ENCODE measurements at places on chromosomes 1 and 21. TPM values are rescaled to one million over a fixed set of nuclear protein-coding genes. Genes with fewer than 3 reads are reported as not detected.

The KAZN gene
- 8.6 TPM for total RNA-seq

The NPR1 gene
- 1.6 TPM for total RNA-seq

The FLVCR1 gene
- total RNA-seq, result 15.1 TPM

The PTPRU gene
- 6.9 TPM for total RNA-seq

The ZBTB40 gene
- 15.5 TPM for total RNA-seq

The UBASH3A gene
- not detected for total RNA-seq

The FCAMR gene
- total RNA-seq, result not detected

The PRKCZ gene
- total RNA-seq, result 5.2 TPM

- peak; percentile 18 for DNase-seq
These were observed 162.4 kb downstream of the ZSCAN20 start for GRCh38 chr1:33634806-33635205.

DNA sequence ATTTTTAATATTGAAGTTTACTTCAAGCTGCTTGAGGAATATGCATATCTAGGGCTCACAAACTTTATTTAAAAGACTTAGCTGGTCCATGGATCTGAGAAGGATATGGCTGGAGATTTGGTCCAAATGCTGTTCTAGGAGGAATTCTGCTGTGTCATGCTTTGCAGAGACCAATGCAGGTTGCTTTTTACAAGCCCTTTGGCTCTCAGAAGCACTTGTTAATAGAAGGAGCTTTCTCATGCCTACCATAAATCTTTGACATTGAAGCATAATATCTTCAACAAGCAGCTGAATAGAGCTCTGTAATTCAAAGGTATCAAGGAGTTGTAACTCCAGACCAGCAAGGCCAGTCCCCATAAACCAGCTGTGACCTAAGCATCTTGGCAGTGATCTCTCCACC, 299.1 kb downstream of the HHAT start:
- no peak for DNase-seq

DNA sequence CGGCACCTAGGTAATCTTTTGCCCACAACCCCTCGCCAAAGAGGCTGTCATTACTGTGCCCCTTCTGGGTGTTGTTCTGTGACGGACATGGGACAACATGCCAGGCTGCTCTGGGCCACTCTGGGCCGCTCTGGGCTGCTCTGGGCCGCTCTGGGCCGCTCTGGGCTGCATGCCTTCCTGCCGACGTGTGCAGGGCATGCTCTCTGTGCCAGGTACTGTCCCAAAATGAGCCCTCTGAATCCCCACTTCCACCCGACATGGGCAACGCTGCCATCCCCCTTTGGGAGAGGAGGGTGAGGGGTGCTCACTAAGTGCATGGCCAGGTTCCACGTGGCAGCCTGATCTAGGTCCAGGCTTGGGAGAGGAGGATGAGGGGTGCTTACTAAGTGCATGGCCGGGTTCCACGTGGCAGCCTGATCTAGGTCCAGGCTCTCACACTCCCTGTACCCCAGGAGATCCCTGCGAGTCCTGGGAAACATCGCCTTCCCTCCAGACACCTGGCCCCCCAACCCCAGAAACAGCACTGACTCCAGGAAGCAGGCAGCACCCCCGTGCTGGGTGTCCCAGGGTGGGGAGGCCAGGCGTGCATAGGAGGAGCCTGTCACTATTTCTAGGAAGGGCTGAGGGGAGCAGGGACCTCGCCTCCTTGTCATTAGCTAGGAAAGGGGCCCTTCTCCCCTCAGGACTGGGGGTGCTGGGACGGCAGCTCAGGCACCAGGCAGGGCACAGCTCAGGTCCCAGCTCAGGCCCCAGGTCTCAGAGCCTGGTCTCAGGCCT, 16.5 kb downstream of the TTC34 start:
- no peak for DNase-seq

DNA sequence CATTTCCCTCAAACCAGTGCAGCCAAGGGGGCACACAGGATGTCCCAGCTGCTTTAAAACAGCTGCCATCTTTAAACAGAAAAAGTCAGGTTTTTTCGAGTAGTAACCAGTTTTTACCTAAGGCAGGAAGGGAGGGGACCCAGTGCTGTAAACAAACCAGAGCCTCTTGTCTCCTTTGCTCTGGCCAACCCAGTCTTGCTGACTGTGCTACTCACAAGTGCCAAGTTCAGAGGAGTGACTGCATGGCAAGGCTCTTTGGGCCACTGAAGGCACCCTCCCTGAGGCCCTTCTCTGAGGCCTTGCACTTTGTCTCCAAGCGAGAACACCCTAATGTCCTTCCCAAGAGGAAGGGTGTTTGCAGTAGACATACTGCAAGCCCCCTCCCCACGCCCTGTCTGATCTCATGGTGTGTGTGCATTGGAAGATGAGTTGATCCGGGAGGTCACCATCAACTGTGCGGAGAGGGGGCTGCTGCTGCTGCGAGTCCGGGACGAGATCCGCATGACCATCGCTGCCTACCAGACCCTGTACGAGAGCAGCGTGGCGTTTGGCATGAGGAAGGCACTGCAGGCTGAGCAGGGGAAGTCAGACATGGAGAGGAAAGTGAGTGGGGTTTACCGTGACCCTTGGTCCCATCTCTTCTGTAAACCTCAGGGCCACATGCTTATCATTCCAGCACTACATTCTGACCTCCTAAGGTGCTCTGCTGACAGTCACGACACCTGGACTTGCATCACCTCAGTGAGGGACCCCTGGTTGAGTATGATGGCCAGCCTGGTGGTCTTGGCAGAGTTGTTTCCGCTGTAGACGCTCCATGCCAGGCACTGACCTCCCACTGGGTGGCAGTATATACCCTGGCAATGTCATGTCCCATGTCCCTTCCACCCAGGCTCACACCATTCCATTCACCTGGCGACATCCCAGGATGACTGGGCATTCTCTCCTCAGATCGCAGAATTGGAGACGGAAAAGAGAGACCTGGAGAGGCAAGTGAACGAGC, 4.7 kb downstream of the DNALI1 start:
- peak; percentile 55 for DNase-seq

GRCh38 chr1:9442278-9442846, 96.9 kb upstream of the SLC25A33 start:
- DNase-seq, result peak; percentile 55

- peak; percentile 57 for DNase-seq
These were observed at the start of gene FHAD1 for GRCh38 chr1:15246960-15247614. Gene FHAD1, plus strand, starts transcription at chr1:15247223. Its CDS starts 4,562 bp downstream, at chr1:15251785.

DNA sequence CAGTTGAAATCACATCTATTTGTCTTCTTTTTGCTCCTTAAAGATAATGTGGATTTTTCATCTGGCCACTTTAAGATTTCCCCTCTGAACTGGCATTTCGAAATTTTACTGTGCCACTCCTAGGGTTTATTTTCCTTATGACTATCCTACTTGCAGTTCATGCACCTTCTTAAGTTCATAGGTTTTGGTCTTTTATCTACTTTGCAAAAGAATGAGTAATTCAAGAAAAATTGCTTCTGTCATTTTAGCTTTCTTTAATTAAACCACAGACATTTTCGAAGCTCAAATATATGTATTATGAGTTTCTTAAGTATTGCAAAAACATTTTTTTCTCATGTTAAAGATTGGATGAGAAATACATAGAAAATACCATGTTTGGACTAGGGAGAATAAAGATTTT, 1244.8 kb upstream of the TMPRSS15 start:
- DNase-seq, result no peak

- peak; percentile 62 for DNase-seq
These were observed 32.8 kb downstream of the INTS7 start for GRCh38 chr1:212002536-212002935.

DNA sequence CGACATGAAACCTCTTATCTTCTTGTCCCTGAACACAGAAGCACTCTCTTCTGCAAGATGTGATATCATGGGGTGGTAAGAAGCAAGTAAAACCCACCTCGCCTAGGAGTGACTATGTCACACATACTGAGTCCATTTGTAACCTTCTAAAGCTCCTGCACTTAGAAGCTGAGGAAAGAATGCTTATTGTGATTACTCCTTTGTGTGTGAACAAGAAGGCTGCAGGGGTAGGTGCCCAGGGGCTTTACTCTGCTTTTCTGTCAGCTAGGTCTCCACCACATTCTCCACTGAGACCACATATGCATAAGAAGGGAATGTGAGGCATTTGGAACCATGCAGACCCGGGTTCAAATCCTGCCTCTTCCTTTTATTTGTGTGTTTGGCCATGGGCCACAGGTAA, 144.3 kb downstream of the DMRTA2 start:
- no peak for DNase-seq

- no peak for DNase-seq
These were observed 12.9 kb upstream of the IL19 start for GRCh38 chr1:206757524-206758266.

DNA sequence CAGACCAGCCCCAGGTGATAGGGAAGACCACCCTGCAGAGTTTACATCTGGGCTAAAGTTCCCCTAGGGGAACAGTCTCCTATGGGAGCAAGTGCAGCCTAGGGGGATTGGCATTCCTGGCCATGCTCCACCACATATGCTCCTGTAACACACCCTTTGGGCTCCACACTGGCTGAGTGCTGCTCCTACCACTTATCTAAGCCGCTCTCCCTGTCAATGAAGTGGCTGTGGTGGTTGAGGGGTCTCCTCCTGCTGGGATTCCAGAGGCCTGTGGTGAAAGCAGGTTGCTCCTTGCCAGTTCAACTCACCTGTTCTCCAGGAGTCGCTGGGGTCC, 51.1 kb downstream of the COL24A1 start:
- no peak for DNase-seq

DNA sequence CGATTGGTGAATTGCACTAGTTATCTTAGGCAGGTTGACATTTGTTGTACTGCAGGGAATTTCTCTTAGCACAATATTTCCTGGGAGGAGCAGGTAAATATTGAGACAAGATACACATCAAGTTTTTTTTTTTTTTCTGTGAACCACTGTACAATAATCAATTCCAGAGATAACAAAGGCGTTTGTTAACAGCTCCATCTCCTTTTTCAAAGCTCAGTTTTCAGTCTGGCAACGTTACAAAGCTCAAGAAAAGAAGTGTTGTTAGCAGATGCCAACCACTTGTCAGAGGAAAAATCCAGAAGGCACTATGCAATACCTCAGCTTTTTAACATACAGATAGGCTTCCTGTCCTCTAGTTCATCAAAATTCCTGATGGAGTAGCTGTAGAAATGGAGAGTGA, 40.9 kb upstream of the DAB1 start:
- DNase-seq, result no peak

- DNase-seq, result peak; percentile 73
These were observed 25.4 kb downstream of the TEX35 start for GRCh38 chr1:178538192-178538916.

- DNase-seq, result no peak
These were observed 8.5 kb upstream of the PINK1 start for GRCh38 chr1:20624709-20625108.

DNA sequence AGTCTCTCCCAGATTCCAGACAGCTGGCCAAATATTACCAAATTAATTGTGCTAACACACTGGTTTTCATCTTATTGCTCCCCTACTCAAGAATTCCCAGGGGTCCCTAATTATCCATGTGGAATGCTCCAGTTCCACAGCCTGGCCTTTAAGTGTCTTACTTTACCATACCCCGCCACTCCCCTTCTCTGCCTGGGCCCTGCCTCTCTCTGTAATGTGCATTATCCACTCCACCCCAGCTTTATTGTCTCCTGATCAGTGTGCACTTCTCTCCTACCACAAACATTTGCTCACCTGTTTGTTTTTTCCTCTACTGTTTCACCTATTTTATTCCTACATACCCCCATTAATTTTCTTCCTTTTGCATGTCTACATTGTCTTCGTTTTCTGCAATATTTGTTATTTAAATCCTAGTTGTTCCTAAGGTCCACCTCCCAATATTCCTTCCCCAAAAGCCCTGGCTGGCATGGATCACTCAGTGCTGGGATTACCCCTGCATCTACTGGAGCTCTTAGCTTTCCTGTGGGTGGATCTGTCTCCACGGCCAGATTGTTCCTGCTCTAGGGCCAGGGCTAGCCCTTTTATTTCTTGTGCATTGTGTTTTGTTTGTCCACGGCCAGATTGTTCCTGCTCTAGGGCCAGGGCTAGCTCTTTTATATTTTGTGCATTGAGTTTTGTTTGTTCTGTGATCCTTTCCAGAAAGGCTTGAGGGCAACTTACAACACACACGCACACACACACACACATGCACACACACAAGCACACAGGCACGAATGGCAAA, 33.4 kb upstream of the ATP1B1 start:
- no peak for DNase-seq

GRCh38 chr1:202161151-202162046, 997 bp upstream of the PTPN7 start:
- DNase-seq, result no peak

DNA sequence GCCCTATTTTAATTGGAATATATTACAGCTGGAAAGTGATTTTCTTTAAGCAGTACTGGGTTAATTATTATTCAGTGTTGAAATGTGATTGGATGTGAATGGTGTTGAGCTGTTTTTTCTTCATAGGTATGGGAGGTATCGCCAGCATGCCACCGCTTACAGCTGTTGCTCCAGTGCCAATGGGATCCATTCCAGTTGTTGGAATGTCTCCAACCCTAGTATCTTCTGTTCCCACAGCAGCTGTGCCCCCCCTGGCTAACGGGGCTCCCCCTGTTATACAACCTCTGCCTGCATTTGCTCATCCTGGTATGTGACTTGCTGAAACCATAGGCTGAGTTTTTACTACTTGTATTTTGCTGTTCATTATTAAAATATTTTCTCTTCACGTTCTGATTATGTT, 107.7 kb downstream of the ITSN1 start:
- DNase-seq, result no peak

GRCh38 chr1:155078469-155079209, at the start of gene EFNA3:
Gene EFNA3, plus strand, starts transcription at chr1:155078837. Its CDS starts 105 bp downstream, at chr1:155078942.
- DNase-seq, result peak; percentile 43

All from fibroblast of villous mesenchyme (primary cell).